ENCODE measurements at places on chromosomes 2 and 18.

DNA sequence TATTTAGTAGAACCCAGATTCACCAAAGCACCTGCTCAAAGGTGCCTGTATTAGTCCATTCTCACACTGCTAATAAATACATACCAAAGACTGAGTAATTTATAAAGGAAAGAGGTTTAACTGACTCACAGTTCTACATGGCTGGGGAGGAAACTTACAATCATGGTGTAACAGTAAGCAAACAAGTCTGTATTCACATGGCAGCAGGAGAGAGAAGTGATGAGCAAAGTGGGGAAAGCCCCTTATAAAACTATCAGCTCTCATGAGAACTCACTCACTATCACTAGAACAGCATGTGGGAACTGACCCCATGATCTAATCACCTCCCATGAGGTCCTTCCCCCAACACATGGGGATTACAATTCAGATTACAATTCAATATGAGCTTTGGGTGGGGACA is 28.0 kb upstream of the DDX18 start:
- DNase-seq: no peak

DNA sequence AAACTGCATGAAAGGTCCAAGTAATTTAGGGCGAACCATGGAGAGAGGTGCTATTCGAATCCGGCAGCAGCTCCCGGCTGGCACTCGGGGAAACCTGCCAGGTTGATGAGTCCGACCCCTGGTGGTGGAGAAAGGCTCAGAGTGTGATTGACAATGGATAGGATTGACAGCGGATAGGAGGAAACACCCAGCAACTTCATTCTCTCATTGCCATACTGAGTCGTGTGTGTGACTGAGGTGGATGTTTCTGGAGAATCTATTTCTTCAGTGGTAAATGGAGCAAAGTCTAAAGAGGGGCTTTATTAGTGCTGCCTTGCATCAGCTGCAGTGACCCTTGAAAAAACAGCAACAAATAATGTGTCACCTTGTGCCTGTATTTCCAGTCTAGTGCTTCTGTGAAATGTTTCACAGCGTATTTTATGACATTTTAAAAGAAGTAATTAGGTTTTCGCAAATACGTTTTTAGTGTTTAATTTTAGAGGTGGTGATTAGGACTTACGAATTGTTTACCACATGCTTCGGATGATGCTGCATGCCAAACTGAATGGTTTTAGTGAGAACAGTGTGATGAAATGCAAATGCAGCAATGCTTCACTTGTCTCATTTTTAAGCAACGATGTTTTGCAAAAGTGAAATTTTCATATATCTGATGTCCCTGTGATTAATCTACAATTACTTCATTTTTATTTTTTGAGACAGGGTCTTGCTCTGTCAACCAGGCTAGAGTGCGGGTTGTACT is 102.0 kb downstream of the DCDC2C start:
- DNase-seq: no peak

DNA sequence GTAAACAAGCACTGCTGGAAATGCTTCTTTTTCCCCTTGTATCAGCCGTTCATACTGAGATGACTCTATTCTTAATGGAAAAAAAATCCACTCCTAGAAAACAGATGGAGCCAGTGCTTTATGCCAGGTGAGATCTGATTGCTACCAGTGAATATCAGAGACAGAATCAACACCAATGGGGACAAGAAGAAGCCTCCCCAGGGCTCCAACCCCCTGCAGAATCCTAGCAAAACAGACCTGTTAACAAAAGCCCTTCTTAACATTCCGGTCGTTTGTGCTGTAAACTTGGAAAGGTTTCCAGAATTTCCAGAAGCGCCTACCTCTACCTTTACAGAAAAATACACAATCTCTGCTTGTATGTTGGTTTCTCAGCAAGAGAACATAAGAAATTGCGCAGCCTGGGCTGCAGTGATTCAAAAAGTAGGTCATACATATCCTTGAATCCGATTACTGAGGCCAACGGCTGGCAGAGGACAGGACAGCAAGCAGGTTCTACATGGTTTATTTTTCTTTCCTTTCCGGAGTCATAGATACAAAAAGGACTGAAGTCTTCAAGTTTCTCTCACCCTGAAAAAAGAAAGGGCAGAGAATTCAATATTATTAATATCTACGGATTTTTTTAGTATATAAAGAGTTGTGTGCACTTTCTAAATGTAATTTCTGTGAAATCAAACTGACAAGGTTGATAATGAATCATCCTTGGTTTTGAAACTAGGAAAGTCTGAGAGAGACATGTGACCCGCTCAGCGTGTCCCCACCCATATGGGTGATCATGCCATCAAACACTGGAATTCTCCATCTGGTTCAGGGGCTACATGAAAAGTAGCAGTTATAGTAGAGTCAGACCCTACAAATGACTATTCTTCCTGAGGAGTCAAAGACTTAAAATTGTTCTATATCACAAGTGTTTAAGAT is 266.7 kb upstream of the MGAT5 start:
- DNase-seq: no peak

GRCh38 chr18:2104620-2105462 is 466.5 kb downstream of the METTL4 start:
- peak; percentile 9 for DNase-seq

DNA sequence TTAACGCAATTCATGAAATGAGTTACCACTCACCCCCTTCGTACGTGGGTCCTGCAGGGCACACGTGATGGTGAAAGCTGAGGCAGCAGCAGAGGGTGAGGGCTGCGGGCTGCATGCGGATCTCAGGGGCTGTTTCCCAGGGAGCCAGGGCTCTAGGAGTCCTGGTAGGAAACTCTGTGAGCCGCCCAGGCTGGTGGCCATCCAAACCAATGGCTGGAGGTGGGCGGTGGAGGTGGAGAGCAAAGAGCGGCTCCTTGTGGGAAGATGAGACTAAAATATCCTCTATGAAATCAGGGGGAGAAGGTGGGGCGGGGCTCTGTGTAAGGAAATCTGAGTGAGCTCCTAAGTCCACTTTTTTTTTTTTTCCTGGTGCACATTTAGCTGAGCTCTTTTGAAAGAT is 120.1 kb upstream of the SLC1A4 start:
- no peak for DNase-seq

DNA sequence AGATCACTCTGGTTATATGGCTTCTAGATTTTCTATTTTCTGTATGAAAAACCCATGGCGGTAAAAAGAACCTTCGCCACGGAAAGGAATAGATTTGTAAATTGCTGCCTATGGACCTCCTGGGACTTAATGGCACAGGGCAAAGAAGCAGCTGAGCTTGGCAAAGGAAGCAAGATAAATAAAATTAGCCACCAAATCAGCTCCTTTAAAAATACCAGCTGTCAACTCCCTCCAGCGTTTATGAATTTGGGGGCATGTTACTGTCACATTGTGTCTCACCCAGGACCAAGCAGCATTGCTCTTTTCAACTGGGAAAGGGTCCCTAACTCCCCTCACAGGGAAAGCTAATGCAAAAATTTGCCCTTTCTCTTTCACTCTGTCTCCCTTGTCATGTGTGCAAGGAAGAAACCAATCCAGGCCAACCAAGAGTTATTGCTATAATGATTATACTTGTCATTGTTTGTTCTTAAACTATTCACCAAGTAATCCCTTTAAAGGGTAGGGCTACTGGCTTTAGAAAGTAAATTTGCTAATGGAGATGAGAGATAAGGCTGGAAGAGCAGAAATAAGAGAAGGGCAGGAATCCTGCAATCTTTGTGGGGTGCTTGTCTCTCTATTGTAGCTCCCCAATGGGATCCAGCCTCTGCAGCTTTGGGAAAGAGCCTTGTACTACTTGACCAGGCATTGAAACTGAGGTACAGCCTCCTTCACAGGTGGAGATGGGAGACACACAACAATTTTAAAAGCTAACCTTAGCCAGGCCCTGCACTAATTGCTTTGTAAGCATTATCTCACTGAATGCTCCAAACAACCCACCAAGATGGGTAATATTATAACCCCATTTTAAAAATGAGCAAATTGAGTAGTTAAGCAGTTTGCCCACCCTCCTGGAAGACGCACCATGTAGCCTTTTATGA is 119.1 kb upstream of the KLF7 start:
- DNase-seq: no peak

Data from T-helper 17 cell (primary cell).